Activated T-helper 17 cell treated with anti-CD3 and anti-CD28 coated beads, Interleukin-2, amount 50 U/mL, for 72 hours (primary cell): ENCODE measurements at places on chromosomes 5 and 9.

DNA sequence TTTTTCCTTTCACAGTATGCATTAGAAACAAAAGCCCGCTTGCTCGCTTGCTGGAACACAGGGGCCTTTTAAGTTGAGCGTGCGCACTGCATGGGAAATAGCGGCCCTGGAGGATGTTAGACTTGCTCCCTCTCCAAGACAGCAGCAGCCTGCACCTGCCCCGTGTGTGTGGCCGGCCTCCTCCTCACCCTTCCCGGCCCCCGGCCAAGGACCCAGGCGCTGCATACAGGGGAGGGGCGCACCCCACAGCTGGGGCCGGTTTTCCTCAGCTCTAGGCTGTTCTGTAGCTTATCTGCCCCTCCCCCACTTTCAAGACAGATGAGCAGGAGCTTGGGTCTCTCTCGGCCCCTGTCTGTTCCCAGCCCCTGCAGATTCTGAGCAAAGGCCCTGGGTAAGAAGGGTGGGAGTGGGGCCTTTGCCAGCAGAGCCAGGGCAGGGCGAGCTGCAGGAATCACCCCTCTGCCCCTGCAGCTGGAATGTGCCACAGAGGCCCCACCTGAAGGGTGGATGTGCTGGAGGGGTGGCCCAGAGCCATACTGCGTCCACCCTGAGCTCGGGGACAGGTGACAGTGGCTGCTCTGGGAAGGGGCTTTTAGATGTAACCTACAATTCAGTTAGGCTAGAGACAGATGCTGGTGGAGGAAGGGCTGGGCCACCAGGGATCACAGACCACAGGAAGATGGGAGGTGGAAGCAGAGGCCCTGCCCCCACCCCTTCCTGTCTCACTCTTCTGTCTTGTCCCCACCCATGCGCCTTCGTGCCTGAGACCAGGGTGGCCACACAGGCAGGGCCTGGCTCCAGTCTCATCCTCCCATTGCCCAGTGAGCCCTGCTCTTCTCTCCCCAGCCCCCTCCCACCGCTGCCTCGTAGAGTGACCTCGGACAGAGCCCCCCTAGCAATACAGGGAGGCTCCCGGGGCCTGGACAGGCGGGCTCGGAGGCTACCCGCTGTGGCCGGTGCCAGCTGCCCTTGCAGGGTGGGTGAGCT lies 132.4 kb downstream of the DAB2IP start:
- ATAC-seq = no peak

DNA sequence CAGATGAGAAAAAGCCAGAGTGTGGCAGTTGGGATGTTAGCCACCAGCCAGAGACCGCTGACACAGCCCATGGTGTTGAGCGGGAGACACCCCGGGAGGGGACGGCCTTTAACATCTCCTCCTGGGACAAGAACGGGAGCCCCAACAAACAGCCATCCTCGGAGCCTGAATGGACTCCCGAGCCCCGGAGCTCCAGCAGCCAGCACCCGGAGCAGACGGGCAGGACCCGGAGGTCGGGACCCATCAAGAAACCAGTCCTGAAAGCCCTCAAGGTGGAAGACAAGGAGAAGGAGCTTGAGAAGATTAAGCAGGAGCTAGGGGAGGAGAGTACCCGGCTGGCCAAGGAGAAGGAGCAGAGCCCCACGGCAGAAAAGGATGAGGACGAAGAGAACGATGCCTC lies 28.0 kb upstream of the POMT1 start:
- no peak for ATAC-seq

DNA sequence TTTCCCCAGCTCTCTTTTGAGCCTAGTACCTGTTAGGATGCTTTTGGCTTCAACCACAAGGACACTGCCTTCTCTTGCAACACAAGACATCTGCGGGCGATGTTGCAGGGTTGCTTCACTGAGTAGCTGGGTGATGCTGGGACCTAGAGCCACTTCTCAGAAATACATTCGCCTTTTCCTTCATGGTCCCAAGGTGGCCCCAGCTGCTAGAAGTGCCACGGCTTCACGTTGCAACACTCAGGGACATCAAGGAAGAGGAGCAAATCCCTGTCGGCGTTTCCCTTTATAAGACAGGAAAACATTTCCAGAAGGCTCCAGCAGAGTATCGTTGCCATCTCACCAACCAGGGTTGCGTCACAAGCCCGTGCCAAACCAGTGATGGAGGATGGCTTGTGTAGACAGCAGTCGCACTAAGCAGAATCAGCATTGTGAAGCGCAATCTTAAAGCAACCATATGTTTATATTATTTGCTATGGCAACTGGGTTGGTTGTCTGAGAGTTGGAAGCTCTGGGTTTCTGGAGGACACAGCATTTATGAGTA lies 62.7 kb downstream of the ANKRD33B start:
- ATAC-seq = no peak

DNA sequence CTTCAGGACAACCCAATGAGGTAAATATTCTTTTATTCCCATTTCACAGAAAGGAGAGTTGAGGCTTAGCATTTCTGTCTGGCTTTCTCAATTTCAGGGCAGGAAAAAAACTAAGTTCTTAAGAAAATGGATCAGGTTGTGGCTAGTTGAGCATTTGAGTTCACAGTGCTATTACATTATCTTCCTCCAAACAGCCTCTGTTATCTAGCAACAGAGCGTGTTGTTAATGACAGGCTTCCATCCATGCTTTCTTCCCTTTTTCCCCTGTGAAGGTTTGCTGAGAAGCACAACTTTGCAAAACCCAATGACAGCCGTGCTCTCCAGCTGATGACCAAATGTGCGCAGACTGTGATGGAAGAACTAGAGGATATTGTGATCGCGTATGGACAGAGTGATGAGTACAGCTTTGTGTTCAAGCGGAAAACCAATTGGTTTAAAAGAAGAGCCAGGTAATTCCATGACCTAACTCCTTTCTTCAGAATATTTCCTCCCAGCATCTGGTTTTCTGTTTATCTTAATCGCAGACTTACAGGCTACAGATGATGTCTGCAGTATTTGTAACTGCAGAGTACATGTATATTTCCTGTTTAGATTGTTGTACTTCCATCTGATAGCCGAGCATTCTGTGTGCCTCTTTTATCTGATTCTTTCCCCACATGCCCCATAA lies 1.5 kb downstream of the THG1L start:
- ATAC-seq = no peak

GRCh38 chr5:128212191-128212806 lies 128.7 kb downstream of the SLC12A2 start:
- no peak for ATAC-seq

DNA sequence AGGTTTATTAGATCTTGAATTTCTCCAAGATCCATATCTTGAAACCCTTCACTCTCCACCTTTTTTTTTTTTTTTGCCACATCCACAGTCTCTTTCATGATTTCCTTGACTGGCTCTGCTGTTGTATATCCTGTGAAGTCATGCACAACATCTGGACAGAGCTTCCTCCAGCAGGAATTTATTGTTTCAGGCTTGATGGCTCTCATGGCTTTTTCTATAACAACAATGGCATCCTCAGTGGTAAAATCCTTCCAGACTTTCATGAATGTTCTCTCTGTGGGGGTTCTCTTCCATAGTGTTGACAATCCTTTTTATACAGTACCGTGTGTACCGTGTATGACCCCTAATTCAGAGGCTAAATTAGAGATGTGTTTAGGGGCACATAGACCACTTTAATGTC lies 24.0 kb downstream of the RANBP17 start:
- ATAC-seq = no peak

DNA sequence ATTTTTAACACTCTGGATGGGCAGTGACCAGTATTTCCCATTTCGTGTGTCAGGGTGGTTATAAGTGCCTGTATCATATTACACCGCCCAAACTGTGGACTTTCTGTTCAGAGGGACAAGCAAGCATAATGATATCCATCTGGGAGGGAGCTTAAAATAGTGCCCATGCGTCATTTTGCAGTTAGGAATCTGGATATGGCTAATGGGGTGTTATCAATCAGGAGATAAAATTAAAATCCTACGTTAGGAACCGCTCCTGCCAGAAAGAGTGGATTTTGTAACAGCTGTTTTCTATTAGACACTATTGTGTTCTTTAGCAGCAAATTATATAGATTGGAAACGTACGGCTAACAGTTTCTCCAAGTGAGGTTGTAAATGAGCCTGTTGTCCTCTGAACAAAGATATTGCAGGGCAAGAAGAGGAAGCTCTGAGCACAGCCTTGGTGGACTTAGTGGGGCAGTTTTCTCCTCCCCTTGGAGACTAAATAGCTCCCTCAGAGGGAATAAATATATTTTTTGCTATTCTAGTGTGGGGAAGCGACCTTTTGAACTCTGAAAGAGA lies 160.4 kb downstream of the SPATA31D1 start:
- ATAC-seq = no peak

- no peak for ATAC-seq
These were observed 374.9 kb downstream of the TLE1 start for GRCh38 chr9:81314490-81314889.

- peak; percentile 71 for ATAC-seq
These were observed 27.9 kb upstream of the RECK start for GRCh38 chr9:36008774-36009300.

- no peak for ATAC-seq
These were observed 58.1 kb downstream of the EBF1 start for GRCh38 chr5:159041444-159042198.

DNA sequence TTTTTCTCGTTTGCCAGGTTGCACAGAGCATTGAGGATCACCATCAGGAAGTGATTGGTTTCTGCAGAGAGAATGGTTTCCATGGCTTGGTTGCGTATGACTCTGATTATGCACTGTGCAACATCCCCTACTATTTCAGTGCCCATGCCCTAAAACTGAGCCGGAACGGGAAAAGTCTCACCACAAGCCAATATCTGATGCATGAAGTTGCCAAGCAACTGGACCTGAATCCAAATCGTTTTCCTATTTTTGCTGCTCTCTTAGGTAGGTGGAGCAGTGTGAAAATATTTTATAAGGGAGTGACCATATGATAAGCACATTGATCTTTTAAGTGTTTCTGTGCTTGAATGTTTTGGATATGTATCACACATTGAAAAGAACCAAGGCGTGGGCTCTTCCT lies 17.7 kb upstream of the FAM120AOS start:
- no peak for ATAC-seq

GRCh38 chr5:72130351-72130761 lies 23.1 kb downstream of the MAP1B start:
- no peak for ATAC-seq

GRCh38 chr5:105952875-105953274 lies 1717.9 kb downstream of the EFNA5 start:
- ATAC-seq = no peak

- ATAC-seq = no peak
These were observed 81.9 kb upstream of the ADAMTS2 start for GRCh38 chr5:179427032-179427675.

- no peak for ATAC-seq
These were observed 67.6 kb downstream of the ZSWIM6 start for GRCh38 chr5:61399679-61400078.

GRCh38 chr9:80928697-80929096 lies 760.6 kb downstream of the TLE1 start:
- ATAC-seq = no peak

DNA sequence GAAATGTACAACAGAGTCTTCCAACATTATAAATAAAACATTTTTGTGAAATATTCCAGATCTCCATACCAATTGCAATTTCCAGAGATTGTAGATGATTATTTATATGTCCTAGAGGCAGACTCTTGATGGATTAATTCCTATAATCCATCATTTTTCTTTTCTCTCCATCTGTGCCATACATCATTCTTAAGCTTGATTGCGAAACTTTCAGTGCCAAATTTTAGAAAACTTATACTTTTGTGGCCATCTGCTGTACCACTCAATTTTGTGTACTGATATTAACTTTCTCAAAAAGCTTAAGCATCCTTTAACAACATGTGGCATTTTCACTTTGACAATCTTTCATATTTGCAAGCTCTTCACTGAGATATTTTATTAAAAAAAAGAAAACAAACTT lies 446.9 kb downstream of the SEMA5A start:
- no peak for ATAC-seq

DNA sequence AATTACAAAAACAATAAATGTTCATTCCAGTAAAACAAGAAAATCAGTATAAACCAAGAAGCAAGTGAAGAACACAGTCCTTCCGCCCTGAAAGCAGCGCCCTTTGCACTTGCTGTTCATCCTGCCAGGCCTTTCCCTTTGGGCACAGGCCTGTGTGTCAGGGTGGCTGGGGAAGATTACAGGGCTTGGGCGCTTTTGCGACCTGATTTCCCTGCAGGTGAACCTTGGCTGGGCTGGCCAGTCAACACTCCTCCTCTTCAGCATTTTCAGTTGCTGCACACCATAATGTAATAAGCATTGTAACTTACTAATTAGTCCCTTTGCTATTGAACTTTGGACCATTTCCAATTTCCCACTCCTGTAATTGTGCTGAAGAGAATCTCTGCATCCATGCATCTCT lies 38.6 kb upstream of the TDRD7 start:
- no peak for ATAC-seq

DNA sequence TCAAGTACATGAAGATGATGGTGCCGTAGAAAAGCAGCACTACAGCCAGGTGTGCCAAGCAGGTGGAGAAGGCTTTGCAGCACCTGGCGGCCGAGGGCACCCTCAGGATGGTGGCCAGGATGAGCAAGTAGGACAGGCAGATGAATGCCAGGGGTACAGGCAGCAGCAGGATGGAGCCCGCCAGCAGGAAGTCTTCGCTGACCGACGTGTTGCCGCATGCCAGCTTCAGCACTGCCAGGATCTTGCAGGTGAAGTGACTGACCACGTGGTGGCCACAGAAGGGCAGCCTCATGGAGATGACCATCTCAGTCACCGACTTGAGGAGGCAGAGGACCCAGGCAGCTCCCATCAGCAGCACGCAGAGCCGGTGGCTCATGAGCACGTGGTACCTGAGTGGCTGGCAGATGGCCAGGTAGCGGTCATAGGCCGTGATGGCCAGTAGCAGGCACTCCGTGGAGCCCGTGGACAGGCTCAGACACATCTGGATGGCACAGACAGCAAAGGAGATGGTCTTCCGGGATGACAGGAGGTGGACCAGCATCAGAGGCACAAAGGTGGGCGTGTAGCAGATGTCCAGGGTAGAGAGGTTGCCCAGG lies 482 bp downstream of the OR13J1 start:
- no peak for ATAC-seq

DNA sequence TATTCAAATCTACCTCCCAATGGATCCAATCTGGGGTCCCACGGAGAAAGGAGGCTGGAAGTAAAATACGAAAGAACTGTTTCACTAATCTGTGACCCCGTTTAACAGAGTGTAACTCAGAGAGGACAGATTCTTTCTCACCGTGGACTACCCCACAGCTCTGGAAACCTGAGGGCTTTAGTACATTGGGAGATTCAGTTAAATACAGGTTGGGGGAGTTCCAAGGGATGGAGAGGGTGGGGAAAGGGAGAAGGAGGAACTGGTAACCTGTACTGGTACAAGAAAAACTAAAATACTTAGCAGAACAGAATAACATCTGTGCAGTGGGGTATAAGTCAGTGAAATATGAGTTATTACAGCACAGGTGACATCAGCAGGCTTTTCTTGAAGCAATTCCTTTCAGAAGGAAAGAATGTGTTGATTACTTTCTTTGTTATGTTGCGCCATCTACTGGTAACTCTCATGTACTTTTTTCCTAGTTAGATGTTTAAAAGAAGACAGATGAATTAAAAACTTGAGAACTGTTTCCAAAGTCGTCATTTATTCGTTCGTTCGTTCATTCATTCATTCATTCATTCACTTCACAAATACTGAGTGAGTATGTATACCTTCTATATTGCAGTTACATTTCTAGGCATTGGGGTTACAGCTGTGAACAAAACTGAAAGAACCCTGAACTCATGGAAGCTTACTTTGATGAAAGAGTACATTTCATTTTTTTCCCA lies 30.0 kb upstream of the STOM start:
- peak; percentile 55 for ATAC-seq

- ATAC-seq = no peak
These were observed 93.5 kb downstream of the GNA14 start for GRCh38 chr9:77554586-77555105.
